ENCODE measurements at places on chromosomes 5 and 9. TPM values are rescaled to one million over a fixed set of nuclear protein-coding genes. Genes with fewer than 3 reads are reported as not detected.

PCDHB6 gene
- 2.2 TPM for total RNA-seq

CFAP157 gene
- 1.5 TPM for total RNA-seq

GARIN3 gene
- total RNA-seq: not detected

LVRN gene
- 2.6 TPM for total RNA-seq

PCDHA9 gene
- 0.58 TPM for total RNA-seq

FAXDC2 gene
- total RNA-seq: 32.7 TPM

NIM1K gene
- total RNA-seq: 0.70 TPM

HAVCR1 gene
- total RNA-seq: 5.3 TPM

PPP2R2B gene
- total RNA-seq: 10.3 TPM

ORM2 gene
- not detected for total RNA-seq

Measured in metanephros (tissue), 2 donors.